Cardiac fibroblast (primary cell): ENCODE measurements at places on chromosomes 1 and 21.
A peak's percentile ranks its signal among the peaks of the same experiment; 100 is the strongest.

DNA sequence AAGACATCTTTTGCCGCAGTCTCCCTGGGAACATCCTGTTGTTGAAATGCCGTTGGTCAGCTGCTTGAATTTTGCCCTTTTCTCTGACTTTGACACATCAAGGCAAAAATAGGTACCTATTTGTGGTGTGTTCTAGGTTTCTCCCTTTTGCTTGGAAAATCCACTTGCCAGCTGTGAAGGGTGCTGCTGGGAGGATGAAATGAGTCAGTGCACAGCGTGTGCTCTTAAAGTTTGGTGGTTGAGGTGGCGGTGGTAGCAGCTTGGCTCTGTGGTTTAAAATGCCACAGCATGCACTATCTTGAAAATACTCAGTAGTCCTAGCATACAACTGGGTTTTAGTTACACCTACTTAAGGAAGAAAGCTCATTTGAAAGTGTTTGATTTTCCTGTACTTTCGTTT is 183.8 kb downstream of the DHRS3 start:
- peak; percentile 75 for DNase-seq

DNA sequence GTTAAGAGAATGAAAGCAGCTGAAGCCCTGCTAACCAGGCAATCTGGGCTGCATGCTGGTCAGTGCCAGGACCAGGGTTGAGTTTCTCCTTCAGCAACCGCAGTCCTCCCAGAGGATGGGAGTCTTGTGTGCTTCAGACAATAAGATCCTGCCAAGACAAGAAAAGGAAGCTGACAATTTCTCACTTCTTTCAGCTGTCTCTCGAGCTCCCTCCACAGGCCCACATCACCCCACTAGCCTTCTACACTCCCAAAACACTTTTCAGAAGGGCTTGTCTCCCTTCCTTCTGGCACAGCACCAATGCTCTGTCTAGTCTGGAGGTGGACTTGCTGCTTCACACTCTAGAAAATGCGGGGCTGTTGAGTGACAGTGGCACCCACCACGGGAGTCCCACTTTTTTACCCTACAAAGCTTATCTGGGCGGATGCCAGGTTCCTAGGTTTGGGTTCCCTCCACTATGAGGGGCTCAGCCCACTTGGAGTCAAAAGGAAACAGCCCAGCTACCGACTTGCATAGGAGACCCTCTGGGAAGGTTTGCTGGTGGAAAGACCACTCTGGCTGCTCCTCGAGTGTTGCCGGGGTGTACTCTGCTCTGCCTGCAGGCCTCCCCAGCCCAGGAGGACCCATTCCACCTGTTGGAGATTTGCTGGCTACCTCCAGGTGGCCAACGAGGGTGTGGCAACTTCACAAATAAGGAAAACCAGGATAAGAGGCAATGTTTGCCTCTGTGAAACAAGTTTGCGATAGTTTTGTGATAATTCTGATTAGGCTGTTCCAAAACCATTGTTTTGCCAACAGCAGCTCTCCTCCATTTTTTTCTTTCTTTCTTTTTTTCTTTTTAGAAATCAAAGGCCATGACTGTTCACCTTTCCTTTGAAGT is 68.9 kb downstream of the TENT5C start:
- DNase-seq, result peak; percentile 76

- no peak for DNase-seq
Measured at GRCh38 chr1:18569251-18569650, 61.4 kb upstream of the PAX7 start.

DNA sequence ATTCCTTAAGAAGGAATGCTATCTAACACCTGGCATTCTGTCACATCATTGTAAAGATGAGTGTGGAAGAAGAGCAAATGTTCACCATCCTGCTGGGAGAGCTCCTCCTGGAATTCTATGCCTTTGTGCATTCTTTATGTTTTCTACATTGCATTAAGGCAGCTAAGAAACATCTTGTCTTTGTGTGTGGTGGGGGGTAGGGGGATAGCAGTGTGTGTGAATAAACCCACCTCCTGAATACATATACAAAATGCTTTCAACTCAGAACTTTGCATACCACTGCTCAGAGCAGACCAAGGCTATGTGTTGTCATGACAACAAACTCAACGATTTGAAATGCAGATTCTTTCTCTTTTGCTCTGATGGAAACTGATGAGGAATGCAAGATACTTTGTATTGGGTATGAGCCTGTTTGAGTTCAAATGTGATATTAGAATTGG is 193.6 kb upstream of the KAZN start:
- DNase-seq, result no peak

DNA sequence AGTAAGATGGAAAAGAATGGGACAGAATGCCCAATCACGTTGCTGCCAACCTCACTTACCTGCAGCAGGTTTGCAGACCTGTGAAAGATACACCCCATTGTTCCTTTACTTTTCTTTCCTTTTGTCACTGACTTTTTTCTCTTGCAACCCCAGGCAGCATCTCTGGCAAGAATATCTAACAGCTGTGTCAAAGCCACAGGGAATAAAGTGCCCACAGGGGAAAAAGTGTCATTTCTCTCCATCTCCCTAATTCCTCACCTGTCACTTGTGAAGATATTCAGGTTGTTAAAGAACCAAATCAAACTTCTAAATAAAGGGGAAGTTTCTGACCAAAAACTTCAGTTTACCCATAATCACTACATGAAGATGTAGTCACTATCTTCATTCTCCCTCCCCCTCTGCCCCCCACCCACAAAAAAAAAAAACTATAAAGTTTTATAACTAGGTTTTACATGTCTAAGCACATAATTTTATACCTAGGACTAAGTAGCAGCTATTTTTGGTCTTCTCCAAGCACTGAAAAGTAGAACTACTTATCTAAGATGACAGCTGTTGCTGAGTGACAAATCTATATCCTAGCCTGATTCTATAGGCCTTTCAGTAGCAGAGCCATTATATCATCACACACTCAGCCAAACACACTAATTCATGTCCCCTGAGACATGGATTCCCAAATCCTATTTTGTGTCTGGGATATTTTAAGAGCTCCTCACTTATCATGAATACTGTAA is 54.9 kb downstream of the TBX15 start:
- DNase-seq, result no peak

GRCh38 chr1:193190096-193190744 is 3.8 kb upstream of the B3GALT2 start:
- DNase-seq, result peak; percentile 43

DNA sequence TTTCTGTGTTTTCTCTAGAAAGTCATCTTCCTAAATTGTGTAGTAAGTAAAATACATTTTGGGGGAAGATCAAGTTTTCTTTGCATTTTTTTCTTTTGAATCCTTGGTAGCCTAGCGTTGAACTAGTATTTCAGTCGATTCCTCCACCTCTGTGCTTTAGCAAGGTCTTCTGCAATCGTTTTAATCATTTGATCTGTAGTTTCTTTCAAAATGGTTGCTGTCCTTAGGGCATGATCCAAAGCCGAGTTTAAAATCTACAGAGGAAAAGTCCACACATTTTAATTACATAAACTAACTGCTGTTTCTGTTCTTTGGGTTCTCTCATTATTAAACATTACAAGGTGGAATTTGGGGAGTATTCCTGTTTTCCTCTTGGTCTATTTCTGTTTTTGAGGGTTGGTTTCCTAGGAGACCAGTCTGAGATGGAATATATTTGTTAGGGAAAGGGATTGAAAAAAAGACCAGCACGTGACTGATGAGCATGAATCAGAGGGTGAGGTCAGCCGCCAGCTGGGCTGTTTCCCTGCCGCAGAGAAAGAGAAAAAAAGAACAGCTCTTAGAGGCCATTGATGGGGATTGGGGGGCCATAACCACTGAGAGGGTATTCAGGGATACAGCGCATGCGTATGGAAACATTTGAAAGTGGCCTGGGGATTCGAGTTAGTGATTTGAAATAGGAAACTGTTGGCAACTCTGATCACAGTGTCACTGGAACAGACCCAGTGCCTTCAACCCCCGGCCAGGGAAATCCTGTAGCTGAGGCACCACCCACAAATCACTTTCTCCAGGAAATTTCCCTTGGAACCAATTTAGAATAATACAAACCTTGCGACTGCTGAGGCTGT is 40.6 kb downstream of the AKNAD1 start:
- peak; percentile 94 for DNase-seq

GRCh38 chr1:89802051-89802450 is 18.8 kb upstream of the LRRC8D start:
- DNase-seq, result no peak

DNA sequence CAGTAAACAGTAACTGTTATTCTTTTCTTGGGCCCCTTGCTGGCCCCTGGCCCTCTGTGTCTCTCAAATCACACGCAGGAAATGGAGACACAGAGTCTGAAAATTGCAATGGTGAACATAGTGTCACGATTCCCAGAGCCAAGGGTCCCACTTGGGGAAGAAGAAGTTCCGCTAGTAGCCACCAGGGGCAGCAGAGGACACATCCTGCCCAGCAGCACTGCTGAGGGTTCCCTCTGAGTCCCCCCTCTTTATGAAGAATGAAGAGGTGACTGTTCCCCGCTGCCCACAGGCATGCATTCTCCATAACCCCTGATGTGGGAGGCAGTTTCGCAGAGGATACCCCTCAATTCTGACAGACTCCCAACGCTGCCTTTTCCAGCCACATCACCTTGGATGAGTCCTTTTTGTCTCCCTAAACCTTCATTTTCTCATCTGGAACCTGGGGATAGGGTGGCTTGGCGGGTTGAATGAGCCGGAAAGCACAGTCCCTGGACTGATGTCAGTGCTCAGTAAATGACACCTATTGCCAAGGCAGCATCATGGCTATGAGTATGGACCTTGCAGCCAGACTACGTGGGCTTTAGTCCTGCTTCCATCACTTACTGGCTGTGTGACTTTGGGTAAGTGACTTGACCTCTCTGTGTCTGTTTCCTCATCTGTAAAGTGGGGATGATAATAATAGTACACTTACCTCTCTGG is 238.0 kb upstream of the TMEM51 start:
- DNase-seq, result peak; percentile 31

- DNase-seq, result peak; percentile 39
Measured at GRCh38 chr1:243713470-243714186, 136.4 kb downstream of the AKT3 start.

GRCh38 chr1:197976368-197976767 is 59.2 kb downstream of the LHX9 start:
- peak; percentile 18 for DNase-seq

DNA sequence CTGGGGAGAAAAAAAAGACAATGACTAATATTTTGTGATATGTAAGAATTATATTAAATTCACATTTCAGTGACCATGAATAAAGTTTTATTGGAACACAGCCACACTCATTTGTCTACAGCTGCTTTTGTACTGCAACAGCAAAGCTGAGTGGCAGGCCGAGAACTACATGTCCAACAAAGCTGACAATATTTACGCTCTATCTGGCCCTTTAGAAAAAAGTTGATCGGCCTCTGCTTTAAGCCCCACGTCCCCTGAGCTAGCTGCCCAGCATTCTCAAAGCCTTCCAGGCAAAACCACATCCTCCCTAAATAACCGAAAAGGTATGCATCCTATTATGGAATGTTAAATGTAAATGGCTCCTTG is 8.6 kb downstream of the SLC2A1 start:
- peak; percentile 22 for DNase-seq

DNA sequence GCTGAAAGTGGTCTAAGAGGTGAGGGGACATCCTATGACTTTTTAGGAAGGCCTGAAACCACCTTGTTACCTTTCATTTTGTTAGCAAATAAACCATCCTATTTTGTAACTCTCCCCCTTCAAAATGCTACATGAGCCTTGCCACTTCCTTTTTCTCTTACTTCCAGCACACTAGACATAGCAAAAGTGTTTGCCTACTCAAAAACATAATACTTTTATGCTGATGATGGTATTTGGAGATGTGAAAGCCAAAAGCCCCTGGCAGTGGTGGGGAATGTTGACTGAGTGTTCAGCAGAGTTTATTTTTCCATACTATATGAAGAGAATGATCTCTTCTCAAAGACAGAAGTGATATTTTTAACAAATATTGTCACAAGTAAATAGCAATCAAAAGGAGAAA is 134.2 kb downstream of the EDEM3 start:
- no peak for DNase-seq

GRCh38 chr1:89780721-89781120 is 40.1 kb upstream of the LRRC8D start:
- DNase-seq, result peak; percentile 65

GRCh38 chr1:31855038-31855845 is 39.4 kb upstream of the SPOCD1 start:
- DNase-seq, result peak; percentile 45

DNA sequence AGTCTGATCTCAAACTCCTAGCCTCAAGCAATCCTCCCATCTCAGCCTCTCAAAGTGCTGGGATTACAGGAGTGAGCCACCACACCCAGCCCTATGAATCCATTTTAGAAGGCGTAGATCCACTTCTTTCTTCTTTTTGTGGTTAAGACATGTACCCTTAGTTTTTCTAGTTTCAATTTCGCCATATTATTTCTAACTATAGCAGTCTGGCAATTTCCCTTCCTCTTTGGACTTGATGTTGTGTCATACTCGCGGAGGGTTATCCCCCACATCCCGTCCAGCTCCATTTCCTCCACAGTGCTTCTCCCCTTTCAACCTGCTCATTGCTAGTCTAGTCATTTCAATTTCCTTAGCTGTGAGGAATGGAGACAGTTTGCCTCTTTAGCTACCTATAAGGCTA is 5.2 kb upstream of the LRRC8D start:
- DNase-seq, result no peak

DNA sequence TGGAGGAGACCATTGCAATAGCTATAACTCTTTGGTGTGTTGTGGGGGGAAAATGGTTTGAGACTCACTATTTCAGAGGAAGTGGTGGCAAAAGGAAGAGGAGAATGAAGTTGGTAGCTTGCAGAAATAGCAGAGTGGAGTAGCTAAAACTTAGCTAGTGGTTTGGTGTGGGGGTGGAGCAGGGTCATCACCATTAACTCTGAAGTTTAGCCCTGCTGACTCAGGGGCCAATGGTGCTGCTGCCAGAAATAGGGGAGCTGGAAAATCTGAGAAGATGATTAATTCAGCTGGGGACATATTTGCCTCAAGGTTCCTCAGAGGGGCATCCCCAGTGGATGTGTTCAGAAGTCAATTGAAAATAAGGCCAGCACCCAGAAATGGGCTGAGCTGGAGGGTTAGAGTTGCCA is 65.4 kb downstream of the RUNX1 start:
- peak; percentile 35 for DNase-seq

GRCh38 chr1:208641579-208642280 is 397.5 kb upstream of the PLXNA2 start:
- no peak for DNase-seq

- DNase-seq, result no peak
Measured at GRCh38 chr1:86826856-86827255, 87.1 kb downstream of the SELENOF start.

DNA sequence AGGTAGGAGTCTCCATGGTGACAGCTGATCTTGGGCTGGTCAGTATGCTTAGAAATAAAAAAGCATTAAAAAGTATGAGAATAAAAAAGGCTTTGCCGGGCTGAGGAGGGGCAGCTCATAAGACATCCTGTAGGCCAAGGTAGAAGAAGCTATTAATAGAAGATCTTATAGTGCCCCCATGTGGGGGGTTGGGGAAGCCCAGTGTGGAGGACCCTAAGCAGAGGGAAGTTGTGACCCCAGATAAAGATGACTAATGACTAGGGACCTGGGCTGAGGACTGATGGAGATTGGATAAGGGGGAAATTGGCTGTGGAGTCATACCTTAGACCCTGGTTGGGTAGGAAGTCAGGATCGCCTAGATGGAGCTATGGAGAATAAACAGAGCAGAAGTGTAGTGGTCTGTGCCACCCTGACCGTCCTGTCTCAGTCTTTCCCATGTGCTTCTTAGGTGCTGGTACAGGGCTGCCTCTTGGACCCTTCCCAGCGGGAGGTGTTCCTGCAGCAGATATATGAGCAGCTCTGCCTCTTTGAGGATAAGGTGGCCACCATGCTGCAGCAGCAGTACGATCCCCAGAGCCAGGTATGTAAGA is 25.0 kb downstream of the SZT2 start:
- peak; percentile 65 for DNase-seq
